Activated CD8-positive, alpha-beta T cell treated with anti-CD3 and anti-CD28 coated beads for 36 hours (primary cell): ENCODE measurements at places on chromosomes 6 and 20. TPM values are rescaled to one million over a fixed set of nuclear protein-coding genes. Genes with fewer than 3 reads are reported as not detected.

Gene PACSIN1
- 0.47 TPM for total RNA-seq

Gene ANGPT4
- not detected for total RNA-seq

Gene FGD2
- total RNA-seq: 1.4 TPM

DNA sequence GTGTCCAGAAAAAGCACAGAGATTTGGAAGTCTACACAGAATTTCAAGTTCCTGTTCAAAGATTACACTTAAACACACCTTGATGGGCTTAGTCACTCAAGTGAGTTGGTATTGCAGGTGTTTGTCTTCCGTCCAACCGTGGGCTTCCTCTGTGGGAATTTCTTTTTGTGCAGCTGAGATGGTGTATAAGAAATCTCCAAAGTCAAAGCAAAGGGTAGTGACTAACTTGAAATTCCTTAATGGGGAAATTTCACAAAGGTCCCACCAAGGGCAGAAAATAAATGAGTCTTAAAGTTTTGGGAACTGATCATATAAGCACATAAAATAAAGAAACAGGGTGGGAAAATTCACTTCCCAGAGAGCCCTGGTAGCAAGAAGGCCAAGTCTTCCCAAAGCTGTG, 102.0 kb upstream of the TNFAIP3 start:
- H3K27me3 ChIP-seq: no peaks in the 10 kb centered on the region
- no peak overlapping the region for H3K4me3 ChIP-seq
- H3K36me3 ChIP-seq: peaks cover 1% of the 10 kb centered on the region
- H3K4me1 ChIP-seq: peaks cover 16% of the 10 kb centered on the region
- DNase-seq: no peak

- H3K27ac ChIP-seq: no peak overlapping the region
- DNase-seq: no peak
Observed at GRCh38 chr20:58571693-58572427, 56.7 kb upstream of the APCDD1L start.

DNA sequence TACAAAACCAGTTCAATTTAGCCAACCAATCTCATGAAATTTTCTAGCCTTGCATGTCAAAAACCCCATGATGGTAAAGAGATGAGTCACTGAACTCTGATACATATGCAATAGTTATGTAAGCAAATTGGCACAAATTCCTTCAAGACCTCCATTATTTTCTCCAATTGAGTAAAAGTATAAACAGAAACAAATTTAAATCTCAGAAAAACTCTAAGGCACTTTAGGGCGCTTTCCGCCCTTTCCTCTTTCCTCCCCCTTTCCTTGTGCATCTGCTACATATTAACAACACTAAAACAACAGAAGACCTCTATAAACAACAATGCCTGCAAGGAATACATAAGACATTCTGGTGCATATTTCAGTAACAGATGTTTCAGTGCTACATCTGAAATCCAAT, 48.5 kb downstream of the KIF13A start:
- H3K4me3 ChIP-seq: no peak overlapping the region
- no peak overlapping the region for H3K27ac ChIP-seq
- H3K36me3 ChIP-seq: no peaks in the 10 kb centered on the region
- no peaks in the 10 kb centered on the region for H3K4me1 ChIP-seq
- no peak for DNase-seq

GRCh38 chr6:168650671-168651111, 209.7 kb downstream of the SMOC2 start:
- no peaks in the 10 kb centered on the region for H3K4me1 ChIP-seq
- DNase-seq: no peak
- no peak overlapping the region for H3K4me3 ChIP-seq
- peaks cover 1% of the 10 kb centered on the region for H3K27me3 ChIP-seq
- H3K36me3 ChIP-seq: no peaks in the 10 kb centered on the region

- H3K4me1 ChIP-seq: no peaks in the 10 kb centered on the region
- no peak overlapping the region for H3K27ac ChIP-seq
- H3K36me3 ChIP-seq: no peaks in the 10 kb centered on the region
- no peaks in the 10 kb centered on the region for H3K27me3 ChIP-seq
Observed at GRCh38 chr6:55901765-55902270, 26.4 kb upstream of the BMP5 start.

DNA sequence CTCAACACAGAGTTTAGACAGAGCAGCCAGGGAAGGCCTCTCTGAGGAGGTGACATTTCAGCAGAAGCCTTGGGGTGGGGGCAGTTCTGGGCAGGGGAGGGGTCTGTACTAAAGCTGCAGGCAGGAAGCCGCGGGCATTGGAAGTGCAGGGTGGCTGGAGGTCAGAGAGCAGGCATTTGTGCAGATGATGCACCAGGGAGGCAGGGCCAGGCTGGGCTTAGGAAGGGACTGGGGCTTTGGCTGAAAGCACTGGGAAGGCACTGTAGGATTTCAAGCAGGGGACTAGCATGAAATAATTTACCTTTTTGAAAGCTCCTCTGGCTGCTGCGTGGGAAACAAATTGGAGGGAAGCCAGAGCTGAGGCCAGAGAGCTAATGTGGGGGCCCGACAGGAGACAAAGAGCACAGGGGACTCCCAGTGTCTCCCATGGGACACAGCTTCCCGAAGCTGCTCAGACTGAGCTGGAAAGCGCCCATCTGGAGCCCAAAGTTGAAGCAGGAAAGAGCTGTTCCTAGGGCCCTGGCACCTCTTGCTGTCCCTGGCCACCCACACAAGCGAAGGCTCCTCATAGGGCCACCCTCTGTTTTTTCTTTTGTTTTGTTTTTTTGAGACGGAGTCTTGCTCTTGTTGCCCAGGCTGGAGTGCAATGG, 19.3 kb downstream of the ADA start:
- H3K27me3 ChIP-seq: no peaks in the 10 kb centered on the region
- peaks cover 6% of the 10 kb centered on the region for H3K4me1 ChIP-seq
- peaks cover 7% of the 10 kb centered on the region for H3K36me3 ChIP-seq

DNA sequence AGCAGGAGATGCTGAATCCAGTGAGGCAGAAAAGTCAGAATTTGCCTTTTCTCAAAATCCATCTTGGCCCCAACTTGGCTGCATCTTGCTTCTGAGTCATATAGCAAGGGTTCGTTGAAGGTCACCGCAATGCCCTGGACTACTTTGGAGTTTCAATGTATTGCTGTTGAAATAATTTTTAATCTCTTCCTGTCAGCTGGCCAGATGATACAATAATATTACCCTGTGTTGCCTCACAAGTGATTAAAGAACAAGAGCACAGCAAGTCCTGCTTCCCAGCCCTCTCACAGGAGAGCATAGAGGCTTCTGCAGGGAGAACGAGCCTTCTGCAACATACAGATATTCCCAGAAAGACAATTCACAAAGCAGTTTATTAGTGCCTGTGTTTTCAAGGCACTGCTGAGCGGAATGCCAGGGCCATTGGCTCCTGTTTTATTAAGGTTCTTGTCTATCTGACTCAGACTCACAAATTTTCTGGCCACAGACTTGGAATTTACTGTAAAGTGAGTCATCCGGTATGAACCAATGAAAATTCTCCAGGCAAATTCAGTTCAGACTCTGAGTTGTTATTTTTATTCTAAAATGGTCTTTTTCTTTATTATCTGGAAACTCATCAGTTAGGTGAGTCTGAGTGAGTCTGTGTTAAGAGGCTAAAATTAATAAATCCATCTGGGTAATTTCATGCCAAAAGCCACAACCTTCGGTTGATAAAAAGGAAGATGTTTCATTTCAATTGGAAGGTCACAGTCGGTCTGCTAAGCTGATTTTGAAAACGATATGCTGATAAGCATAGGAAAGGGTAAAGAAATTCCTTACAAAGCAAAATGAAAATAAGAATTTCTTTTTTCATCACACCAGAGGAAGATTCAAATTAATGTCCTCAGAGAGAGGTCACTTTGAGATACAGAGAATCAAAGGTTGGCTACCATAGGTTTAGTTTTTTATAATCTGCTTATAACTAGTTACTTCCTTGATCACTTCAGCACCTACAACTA, 289.4 kb upstream of the STXBP5 start:
- no peaks in the 10 kb centered on the region for H3K36me3 ChIP-seq
- H3K4me1 ChIP-seq: peaks cover 14% of the 10 kb centered on the region
- no peak overlapping the region for H3K27ac ChIP-seq

- H3K27me3 ChIP-seq: no peaks in the 10 kb centered on the region
- H3K4me1 ChIP-seq: no peaks in the 10 kb centered on the region
Observed at GRCh38 chr6:155030148-155030720, 35.1 kb downstream of the TIAM2 start.

DNA sequence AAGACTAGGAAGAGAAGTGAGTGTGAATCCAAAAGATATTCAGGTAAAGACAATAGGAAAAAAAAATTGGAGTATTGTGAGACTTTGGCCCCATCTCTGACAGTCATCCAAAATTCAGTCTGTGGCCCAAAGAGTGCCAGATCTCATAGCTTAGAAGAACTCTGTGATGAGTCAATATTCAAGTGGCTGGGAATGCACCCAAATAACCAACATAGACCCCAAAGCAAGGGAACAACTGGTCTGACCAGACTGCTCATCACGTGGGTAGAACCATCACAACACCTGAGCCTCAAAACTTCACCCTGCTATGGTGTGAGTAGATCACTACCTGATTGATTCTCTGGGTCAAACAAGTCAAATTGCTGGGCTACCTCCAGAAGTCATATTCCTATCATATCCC, 51.1 kb upstream of the TRDN start:
- no peaks in the 10 kb centered on the region for H3K4me1 ChIP-seq
- DNase-seq: no peak
- no peak overlapping the region for H3K4me3 ChIP-seq
- no peak overlapping the region for H3K27ac ChIP-seq
- H3K36me3 ChIP-seq: no peaks in the 10 kb centered on the region
